Stimulated activated CD4-positive, alpha-beta T cell treated with anti-CD3 and anti-CD28 coated beads, Interleukin-1b, Interleukin-23, amount 100 ng/mL, for 48 hours (primary cell): ENCODE measurements at places on chromosomes 13 and 19.

- peak; percentile 65 for DNase-seq
Observed at GRCh38 chr19:9793071-9793591, 24.6 kb upstream of the ZNF846 start.

GRCh38 chr19:30719999-30720345, 347.8 kb downstream of the ZNF536 start:
- DNase-seq: no peak

DNA sequence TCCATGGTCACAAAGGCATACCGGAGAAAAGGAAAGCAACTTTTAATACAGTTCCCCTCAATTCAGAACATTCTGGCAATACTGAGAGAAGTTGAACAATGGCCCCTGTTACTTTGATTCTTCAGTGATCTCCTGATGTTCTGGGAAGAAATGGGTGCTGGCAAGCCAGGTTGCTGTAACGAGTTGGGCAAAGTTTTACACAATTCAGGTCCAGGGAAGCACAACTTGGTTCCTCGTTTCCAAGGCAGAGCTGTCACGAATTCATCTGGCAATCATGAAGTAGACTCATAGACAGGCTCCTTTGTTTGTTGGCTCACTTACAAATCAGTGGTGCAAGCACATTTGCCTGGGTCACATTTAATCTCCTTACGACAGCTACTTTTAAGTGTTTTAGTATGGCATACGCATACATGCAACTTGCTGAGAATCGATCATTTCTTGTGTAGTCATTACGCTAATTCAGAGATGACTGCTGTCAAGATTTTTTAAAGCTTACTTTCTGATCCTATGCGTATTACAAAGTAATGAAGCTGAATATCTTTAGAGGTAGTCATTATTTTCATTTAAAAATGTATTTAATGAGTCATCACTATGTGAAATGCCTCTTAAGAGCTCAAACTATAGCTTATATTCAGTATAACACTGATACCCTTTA, 174.7 kb downstream of the GPC5 start:
- DNase-seq: no peak

GRCh38 chr13:65965501-65965900, 1264.6 kb downstream of the PCDH9 start:
- no peak for DNase-seq

- DNase-seq: no peak
Observed at GRCh38 chr13:39590466-39591036, 12.4 kb downstream of the LHFPL6 start.

DNA sequence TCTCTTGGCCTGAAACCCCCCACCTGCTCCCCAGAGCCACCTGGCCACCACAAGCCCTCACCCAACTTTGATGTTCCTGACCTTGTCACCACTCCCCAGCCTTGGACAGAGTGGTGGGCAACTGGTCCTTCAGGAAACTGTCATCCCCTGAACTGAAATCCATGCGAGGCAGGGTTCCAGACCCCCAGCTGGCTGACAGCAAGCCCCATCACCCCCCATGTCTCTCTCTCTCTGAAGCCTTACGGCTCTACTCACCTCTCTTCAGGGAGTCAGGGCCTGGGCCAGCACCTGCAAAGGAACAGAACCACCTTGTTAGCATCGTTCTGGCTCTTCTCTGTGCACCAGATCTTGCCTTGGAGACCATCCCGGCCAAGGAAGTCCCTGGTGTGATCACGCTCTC, 2.6 kb downstream of the LRFN1 start:
- DNase-seq: no peak

- no peak for DNase-seq
Observed at GRCh38 chr19:2636141-2636896, 66.2 kb downstream of the GNG7 start.

DNA sequence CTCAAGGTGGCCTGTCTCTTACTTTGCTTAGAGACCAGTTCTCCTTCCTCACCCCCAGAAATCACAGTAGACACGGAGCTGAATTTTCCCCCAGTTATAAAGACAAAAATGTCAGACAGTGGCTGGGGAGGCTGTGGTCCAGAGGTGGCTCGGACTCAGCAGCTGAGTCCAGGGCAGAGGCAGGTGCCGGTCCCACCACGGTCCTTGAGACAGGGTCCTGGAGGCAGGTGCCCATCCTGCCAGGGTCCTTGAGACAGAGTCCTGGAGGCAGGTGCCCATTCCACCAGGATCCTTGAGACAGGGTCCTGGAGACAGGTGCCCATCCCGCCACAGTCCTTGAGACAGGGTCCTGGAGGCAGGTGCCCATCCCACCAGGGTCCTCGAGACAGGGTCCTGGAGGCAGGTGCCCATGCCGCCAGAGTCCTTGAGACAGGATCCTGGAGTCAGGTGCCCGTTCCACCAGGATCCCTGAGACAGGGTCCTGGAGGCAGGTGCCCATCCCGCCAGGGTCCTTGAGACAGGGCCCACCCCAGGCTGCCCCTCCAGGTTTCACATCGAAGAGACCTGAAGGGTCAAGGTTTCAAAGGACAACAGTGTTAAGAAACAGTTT, 23.1 kb downstream of the PEPD start:
- no peak for DNase-seq

DNA sequence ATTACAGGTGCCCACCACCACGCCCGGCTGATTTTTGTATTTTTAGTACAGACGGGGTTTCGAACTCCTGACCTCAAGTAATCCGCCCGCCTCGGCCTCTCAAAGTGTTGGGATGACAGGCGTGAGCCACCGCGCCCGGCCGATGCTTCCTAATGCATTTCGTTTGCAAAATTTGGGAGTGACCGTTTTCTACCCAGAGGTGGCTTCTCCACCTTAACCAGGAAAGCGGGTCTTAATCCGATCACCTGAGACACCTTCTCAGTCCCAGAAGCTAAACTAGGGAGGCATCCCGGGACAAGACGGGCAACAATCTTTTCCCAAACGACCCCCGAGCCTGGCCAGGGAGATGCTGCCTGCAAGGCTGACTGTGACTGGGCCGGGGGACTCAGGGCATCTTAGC, 14.8 kb upstream of the MATK start:
- no peak for DNase-seq

DNA sequence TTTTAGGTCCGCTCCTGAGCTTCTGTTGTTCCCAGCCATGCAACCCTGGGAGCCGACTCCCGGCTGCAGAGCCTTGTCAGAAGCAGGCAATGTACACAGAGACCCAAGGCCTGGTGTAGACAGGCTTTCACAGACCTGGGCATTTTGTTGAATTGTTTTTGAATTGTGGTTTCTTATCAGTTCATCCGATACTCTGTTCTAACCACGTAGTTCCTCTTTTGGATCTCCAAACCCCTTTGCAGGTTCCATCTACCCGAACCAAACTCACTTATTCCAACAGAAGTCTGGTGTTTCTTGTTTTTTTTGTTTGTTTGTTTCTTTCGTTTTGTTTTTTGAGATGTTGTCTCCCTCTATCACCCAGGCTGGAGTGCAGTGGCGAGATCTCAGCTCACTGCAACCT, 6.3 kb upstream of the NLRP2 start:
- DNase-seq: no peak

- no peak for DNase-seq
Observed at GRCh38 chr19:5286465-5287029, 54.1 kb downstream of the PTPRS start.

GRCh38 chr19:17530586-17530985, 19.1 kb downstream of the PGLS start:
- no peak for DNase-seq

DNA sequence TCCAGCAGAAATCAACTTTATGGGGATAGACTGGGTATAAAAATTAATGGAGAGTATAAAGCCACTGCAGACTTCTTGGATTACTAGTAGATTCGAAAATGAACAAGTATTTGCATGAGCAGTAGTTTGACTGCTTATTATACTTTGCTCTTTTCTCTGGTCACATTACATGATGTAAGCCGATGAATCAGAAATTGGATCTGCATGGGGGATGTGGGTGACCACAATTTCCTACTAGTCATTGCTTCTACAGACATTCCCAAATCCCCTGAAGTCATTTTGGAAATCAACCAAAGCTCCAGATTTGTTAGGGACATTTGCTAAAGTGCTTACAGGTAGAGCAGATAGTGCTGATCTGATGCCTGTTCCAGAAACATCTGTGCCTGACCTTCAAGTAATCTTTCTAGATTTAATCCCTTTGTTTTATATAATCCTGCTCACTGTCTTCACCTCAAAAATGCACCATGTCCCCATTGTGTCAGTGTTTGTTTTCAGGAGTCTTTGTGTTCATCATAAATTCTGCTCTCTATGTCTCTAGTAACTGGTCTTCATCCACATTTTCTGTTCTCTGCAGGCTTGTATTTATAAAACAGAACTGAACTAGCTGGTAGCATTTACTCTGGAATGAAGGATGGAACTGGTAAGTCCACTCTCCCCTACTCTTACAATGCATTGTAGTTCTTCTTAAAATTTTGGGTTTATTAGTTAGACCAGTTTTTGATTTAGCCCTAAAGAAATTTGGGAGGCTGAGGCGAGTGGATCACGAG, 201.5 kb upstream of the CSNK1A1L start:
- no peak for DNase-seq

- DNase-seq: no peak
Observed at GRCh38 chr19:34405892-34406660, 1.9 kb downstream of the PDCD2L start.

GRCh38 chr19:51387924-51388389, at the start of gene LIM2:
Gene LIM2 (minus strand): TSS chr19:51387974. CDS start chr19:51387443, 531 bp downstream.
- no peak for DNase-seq

GRCh38 chr19:2944775-2945574, at the start of gene ZNF77:
Gene ZNF77 (minus strand): TSS chr19:2944971. CDS start chr19:2944840, 131 bp downstream.
- peak; percentile 99 for DNase-seq

- DNase-seq: no peak
Observed at GRCh38 chr19:4575267-4576015, 16.0 kb upstream of the SEMA6B start.

- DNase-seq: no peak
Observed at GRCh38 chr13:21528616-21529015, 69.5 kb upstream of the ZDHHC20 start.

- DNase-seq: no peak
Observed at GRCh38 chr13:50527188-50527587, 316.3 kb downstream of the DLEU7 start.

GRCh38 chr19:48879025-48879637, 6.9 kb downstream of the PPP1R15A start:
- DNase-seq: no peak

DNA sequence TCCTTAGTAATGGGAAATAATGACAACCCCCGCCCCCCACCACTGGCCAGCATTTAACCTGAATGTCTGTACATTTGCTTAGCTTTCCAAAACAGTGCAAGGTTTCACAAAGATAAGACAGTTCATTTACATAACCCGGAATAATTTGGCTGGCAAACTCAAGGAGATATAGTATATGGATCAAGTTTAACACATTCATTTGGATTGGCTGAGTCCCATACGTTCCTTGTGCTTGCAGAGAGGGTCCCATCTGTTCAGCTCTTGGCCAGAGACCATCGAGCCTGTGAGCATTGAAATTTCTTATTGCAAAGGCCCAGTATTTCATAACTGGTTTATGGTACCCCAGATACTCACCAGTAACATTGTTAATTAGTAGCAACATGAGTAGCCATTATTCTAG, 116.5 kb downstream of the GPC6 start:
- no peak for DNase-seq

DNA sequence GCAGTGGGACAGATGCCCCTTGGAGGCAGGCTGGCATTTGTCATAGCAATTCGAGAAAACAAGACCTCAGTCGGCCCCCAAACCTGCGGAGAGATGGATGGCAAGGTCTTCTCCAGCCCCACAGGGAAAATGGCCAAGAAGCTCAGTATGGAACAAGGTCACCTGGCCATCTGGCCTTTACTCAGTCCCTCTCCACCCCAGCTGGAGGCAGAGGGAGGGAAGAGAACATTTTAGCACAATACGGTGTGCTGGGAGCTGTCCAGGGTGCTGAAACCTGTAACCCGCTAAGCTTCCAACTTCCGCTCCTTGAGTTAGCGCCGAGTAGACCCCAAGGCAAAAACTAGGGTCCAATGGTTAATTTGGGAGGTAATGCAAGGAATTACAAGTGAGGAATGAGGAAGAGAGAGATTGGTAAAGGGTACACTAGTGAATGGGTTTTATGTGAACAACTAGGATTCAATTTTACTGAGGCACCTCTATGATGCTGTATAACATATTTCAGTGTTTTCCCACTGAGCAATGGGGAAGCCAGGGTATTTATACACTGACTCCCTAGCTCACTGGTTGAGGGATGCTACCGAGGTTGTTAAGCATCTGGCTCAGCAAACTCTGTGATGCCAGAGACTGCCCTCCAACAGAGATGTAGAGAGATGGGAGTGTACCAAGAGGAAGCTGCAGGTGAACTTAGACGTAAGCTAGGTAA, 64.3 kb downstream of the CACNA1A start:
- peak; percentile 6 for DNase-seq

DNA sequence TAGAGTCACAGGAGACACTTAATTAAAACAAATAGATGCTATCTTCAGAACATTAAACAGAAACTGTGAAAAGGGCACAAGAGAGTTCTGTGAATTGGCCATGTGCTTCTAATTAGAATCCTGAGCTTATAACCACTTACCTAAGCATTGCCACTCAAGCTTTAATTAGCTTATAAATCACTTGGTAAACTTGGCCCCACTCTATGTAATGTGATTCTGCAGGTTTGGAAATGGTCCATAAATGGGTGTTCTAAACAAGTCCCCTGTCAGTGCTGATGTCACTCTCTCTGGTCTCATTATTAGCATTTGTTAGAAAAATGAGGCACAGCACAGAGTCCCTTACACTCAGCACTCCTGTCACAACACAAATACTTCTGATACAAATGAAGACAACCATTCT, 18.0 kb downstream of the ZNF91 start:
- DNase-seq: no peak

DNA sequence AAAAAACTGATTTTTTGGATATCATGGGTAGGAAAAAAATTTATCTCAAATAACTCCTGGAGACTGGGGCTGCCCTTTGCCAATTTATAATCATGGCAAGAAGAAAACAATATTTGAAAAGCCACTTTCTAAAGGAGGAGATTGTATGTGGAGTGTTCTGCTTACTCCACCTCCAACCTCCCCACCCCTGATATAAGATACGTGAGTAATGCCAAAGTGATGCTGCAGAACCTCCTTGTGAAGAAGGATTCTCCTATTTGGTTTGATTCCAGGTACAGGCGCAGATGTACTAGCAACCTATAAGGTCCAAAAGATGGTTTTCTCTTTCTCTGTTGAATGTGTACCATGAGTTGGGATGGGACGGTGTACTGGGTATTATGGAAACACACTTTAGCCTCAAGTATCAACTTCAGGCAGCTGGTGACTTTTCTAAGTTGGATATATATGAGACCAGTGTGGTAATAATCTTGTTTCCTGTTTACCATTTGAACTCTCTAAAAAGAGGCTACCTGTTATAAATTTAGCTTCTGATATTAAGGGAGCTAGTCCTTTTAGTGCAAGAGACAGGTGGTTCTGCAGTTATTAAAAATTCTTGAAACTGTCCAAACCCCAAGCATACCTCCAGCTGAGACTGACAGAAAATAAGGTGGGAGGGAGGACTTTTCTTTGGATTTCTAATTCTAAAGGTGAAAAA, 724.0 kb upstream of the MIR17HG start:
- DNase-seq: no peak

- DNase-seq: no peak
Observed at GRCh38 chr13:109870696-109871370, 84.5 kb upstream of the IRS2 start.

DNA sequence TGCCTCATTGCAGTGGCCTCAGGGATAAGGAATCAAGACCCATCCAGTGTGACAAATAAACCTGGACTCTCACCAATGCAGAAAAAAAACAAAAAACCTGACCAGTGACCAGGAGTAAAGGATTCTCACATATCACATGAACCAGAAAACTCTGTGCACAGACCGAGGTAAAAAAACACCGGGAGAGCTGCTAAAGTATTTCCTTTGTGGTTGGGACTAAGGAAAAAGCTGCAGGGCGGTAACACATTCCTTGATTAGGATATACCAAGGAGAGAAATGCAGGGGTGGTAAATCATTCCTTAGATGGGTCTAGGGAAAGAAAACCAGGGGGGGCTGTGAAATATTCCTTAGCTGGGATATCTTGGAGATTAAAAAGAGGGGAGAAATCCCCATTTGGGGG, 64.8 kb upstream of the ZNF85 start:
- no peak for DNase-seq
